ENCODE measurements at places on chromosomes 2 and 18.

GRCh38 chr18:10121786-10122515, 208.1 kb downstream of the VAPA start:
- peak; percentile 87 for DNase-seq

DNA sequence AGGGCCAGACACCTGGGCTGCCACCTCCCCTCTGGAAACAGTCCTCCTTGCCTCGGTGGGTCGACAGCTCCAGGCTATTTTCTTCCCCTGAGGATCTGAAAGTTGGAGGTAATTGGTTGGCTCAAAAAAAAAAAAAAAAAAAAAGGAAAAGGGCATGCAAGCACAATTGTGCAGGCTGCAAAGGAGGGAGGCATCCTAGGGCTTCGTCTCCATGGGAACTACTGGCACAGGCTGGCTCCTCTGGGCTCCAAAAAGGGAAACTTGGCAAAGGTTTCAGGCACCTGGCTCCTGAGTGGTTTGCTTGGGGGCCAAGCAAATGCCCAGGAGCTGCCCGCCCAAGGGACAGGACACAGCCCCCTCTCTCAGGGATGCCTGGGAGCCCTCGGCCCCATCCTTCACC, 1.1 kb upstream of the KCNIP3 start:
- no peak for DNase-seq

DNA sequence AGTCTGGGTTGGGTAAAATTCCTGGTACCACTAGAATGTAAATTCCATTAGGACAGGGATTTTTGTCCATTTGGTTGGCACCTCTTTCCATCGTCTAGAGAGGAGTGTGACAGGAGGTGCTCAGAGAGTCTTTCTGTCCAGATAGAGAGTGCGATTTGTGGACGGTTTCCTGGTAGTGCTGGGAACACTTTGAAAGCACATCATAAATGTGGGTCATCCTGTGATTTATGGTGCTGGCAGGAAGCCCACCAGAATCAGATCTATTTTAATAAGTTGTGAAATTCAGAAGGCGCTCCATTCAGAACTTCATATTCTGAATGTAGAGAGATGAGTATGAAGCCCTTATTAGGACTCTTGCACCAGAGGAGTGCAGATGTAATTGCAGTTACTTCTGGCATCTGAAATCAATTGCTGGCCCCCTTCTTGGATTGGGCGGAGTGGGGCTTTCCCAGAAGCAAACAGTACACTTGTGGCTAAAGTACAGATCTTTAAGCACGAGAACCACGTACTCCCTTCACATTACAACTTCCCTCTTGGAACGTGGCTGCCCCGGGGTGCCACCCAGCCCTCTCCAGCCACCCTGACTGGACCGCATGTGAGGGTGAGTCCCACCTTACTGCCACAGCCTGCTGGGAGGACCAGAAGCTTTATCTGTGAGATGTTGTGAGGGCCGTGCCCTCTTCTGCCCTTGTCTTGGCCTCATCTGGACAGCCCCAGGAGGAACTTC, 243.2 kb downstream of the MYO3B start:
- peak; percentile 20 for DNase-seq

DNA sequence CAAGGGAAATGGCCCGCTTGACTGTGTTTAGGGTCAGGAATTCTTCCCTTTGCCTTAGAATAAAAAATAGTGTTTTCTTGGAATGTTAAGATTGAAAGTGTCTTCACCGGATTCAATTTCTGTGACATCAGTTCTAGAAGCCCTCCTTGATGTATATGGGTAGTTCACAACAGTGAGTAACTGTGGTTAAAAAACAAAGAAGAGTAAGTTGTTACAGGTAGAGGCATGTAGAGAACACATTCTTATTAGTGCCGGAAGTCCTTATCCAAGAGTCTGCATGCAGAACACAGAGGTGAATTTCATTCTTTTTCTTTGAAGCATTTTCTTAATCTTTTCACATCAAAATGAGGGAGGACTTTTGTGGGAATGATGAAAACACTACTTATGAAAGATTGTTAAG, 105.5 kb downstream of the FMNL2 start:
- DNase-seq = no peak

- no peak for DNase-seq
Observed at GRCh38 chr2:135557530-135557929, 26.2 kb downstream of the R3HDM1 start.

GRCh38 chr2:203780231-203780630, 73.8 kb downstream of the CD28 start:
- DNase-seq = no peak
